ENCODE measurements at places on chromosomes 7 and 10.

DNA sequence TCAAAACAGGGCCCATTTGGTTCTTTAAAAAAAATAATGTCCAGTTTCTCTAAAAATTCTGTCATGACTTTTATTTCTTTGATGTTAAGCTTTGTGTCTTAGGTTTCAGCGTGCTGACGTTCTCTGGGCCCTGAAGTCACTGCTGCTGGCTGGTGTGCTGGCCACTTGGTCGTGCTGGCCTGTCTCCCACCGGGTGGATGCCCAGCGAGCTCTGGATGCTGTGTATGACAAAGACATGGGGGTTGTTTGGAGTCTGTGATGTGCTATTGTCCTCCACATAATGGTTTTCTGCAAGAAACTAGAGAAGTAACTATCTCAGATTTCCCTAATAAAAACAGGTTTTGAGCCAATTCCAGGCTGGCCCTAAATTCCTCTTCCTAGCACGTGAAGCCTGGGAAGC lies 9.5 kb upstream of the IDI2 start:
- DNase-seq: no peak

DNA sequence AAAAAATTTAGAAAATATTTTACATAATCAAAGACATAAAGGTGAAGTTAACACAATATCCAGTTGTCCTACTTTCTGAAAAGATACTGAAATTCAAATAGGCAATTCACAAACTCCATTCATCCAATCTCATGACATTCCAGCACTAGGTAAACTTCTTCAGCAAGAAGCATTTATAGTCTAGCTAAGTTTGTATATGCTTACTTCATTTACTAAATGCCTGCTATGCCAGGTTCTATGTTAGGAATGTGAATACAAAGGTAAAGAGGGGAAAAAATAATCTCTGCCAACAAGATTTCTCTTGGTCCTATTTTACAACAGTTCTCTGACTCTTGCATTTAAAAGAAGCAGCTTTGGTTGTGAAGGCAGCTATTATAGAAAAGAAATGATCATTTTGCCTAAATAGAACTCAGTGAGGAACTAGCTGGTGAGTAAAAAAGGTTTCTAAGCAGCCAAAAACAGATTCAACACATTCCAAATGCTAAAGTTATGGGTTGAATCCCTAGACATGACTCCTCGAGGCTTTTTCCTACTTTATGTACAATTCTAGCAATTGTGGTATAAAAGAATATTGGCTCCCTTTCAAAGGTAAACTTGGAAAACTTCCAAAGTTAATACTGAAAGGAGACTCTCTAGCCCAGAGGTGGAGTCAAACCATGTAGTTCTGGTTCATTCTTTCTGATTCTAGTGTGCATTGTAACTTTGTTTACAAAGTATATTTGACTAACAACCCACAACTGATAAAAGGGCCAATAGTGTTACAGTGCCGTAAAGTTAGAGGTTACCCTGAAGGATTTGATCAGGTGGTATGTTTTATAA lies 30.9 kb upstream of the KLHL7 start:
- no peak for DNase-seq

DNA sequence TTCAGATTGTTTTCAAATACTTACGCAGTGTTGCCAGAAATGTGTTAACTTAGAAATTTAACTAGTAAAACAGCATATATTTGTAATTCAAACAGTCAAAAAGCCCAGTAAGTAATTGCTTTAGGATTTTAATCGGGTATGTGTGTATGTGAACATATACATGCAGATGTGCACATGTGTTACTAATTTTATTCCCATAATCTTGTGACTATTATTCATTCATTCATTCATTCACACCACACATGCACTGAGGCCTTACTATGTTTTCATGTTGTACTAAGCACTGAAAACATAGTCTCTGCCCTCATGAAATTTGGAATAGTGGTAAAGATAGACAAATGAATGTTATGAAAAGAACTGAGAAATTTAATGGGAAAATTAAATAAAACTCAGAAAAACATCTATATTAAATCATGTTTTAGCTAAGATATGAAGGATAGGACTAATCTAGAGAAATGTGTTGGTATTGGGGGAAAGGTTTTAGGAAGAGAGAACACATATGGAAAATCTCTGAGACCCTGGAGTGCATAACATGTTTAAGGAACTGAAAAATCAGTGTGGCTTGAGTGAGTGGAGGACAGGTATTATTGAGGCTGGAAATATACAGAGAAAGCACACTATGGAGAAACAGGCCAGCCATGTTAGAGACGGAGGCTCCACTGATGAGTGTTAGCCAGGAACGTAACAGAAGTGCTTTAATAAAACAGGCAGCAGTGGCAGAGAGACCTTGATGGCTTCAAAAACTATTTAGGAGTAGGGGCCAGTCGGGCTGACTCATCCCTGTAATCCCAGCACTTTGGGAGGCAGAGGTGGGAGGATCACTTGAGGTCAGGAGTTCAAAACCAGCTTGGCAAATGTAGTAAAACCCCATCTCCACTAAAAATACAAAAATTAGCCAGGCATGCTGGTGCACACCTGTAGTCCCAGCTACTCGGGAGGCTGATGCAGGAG lies 80.3 kb downstream of the HDAC9 start:
- no peak for DNase-seq

DNA sequence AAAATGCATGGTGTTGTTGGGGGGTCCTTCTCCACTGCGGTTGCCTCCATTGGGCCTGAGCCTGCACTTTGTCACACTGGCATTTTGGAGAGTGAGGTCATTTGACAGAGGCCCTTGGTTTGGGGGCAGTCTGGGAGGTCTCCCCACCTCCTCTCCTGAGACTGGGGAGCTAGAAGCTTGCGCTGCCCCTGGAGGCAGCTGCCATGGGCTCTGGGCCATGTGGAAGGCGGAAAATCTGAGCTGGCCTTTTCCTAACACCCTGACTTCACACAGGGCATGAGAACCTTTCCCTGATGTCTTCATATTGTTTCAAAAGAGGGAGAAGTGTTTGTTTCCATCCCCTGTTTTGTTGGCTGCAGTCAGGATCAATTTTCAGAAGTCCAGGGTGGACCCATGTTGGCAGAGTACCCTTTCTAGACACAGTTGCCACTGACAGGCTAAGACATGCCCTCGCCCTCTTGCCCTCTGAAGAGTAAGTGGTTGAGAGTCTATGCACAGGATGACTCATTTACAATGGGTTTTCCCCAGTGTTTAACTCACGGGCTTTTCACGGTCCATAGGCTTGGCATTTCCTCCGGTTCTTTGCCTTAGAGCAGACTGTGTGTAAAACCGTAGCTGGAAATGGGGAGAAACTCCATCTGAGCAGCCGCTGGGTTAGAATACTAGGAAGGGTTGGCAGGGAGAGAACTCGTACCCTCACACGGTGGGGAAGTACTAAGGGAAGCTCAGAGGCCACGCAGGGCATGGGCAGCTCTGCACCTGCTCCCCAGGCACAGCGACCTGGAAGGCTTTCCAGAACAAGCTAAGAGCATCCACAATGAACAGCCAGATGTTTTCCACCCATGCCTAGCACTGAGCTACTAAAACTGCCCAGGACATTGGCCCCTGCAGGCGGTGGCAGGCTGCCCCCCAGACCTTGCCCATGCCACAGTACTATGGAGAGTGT lies 655.0 kb downstream of the SDK1 start:
- no peak for DNase-seq

DNA sequence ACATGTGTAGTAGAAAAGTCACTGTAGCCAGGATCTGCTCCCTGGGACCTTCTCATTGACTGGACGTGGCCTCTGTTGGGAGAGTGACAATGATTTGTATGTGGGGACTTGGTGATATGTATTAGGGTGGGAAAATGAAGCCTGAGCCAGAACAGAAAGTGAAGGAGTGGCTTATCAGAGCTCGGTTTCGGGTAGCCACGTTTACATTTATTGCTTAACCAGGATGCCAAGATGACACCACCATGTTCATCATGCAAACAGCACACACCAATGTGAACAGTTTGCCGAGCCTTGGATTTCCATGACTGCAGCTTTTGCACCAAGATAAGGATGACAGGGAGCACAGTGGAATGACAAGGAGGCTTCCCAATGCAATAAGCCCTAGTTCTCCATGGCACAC lies 112.8 kb upstream of the STK17A start:
- no peak for DNase-seq

Data from NCI-H524 treated with DMSO at 0.1 percent for 48 hours (cell line).